ENCODE measurements at places on chromosomes 1 and 21.

DNA sequence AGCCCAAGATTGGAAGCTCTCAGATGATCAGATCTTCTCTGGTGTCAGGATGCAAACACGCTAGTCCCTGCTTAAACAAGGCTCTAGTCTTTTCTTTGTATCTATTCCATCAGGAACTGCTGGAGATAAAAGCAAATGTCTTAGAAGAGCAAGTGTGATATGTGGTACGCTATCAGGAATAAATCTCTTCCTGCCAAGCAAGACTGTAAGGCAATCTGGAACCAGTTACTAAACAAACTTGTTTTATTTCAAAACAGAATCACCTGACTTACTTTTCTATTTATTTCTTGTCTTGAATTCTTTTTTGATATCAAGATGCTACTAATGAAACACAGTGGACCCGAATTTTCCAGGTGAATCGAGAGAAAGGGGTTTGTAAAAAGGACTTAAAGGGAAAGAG, 139.9 kb upstream of the ZNF644 start:
- DNase-seq = no peak

- DNase-seq = no peak
These were observed 114.4 kb upstream of the DPT start for GRCh38 chr1:168843401-168843800.

- DNase-seq = no peak
These were observed 94.6 kb upstream of the ZBTB18 start for GRCh38 chr1:243956450-243956849.

- DNase-seq = no peak
These were observed 33.0 kb downstream of the AK4 start for GRCh38 chr1:65180977-65181376.

GRCh38 chr1:29824025-29824424, 587.7 kb downstream of the PTPRU start:
- no peak for DNase-seq

Measured in astrocyte of the hippocampus (primary cell).